ENCODE measurements at places on chromosomes 1 and 21.

- DNase-seq = no peak
Observed at GRCh38 chr1:7269525-7269924, 484.3 kb downstream of the CAMTA1 start.

DNA sequence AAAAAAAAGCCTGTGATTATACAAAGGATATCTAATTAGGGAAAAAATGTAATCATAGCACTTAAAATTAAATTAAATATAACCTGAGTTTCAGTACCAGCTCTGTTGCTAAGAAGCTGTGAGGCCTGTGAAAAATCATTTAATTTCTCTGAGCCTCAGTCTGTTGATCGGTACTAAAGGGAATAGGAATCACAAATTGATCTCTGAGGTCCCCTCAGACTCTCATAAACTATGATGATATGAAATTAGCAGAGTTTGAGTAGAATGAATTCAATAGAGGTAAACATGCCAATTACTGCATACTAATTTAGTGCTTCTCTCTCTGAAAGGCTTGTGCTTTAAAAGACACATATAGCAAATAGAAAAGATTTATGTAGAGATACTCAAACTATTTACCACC is 416.8 kb upstream of the NCAM2 start:
- no peak for DNase-seq

DNA sequence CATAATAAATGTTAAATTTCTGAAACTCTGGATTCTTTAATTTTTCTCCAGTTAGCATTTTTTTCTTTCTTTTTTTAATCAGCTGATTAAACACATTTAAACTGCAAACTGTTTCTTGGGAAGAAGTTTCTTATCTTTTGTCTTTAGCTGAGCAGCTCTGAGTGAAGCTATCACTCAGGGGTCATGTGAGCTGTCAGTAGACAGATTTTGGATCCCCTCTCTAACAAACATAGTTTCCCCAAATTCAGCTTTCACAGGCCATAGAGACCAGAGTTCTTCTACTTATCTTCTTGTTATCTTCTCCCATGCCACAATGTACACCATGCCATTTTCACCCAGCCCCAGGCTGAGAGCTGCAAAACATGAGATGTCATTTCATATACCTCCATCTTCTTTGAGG is 148.9 kb downstream of the CDC42BPA start:
- DNase-seq = no peak

- no peak for DNase-seq
Observed at GRCh38 chr1:202107801-202108731, 14.7 kb upstream of the GPR37L1 start.

- DNase-seq = no peak
Observed at GRCh38 chr1:9884805-9885204, 25.3 kb downstream of the CTNNBIP1 start.

Measured in Ammon's horn (tissue), 1 donor.